Transverse colon (tissue), 4 donors: ENCODE measurements at places on chromosomes 2 and 18.

GRCh38 chr2:98903767-98904485 is 32.1 kb downstream of the CRACDL start:
- no peak for DNase-seq

- DNase-seq = no peak
Measured at GRCh38 chr2:126756125-126756524, 100.2 kb downstream of the GYPC start.

DNA sequence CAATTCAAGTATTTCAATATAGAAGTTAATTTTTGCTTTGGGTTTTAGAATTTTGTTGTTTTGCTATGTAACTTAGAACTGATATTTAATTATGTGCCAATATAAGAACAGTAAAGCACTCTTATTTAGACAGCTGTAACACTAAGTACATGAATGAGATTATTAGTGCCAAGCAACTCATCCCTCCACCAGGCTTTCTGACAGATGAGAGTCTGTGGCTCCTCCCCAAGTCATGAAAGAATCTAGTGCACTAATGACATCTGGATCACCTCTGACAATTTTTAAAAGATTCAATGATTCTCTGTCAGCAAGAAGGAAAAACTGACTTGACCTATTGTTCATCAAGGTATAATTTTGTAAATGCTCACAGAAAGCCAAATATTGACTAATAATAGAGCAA is 67.8 kb downstream of the TMEFF2 start:
- DNase-seq = no peak

- no peak for DNase-seq
Measured at GRCh38 chr2:18998491-18998890, 359.9 kb downstream of the OSR1 start.

GRCh38 chr2:222733846-222734702 is 62.6 kb downstream of the MOGAT1 start:
- DNase-seq = no peak

GRCh38 chr2:97715951-97716694 is 2.7 kb downstream of the ZAP70 start:
- DNase-seq = no peak

- no peak for DNase-seq
Measured at GRCh38 chr2:9757501-9758264, 85.6 kb upstream of the TAF1B start.

DNA sequence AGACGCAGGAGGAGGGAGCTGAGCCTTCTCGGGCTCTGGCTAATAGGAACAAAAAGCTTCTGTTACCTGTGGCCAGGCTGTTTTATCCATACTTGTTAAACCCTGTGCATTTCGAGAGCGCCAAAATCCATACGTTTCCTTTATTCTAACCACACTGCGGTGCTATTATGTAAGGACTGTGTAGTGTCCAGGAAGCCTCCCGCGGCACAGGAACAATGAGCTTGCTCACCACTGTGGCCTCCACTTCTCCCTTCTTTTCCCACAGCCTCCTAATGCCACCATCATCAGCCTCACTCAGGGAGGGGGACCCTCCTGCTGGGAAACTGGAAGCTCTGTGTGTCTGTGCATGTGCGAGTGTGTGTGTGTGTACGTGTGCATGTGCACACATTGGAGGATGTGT is 268.5 kb downstream of the HAUS1 start:
- no peak for DNase-seq

DNA sequence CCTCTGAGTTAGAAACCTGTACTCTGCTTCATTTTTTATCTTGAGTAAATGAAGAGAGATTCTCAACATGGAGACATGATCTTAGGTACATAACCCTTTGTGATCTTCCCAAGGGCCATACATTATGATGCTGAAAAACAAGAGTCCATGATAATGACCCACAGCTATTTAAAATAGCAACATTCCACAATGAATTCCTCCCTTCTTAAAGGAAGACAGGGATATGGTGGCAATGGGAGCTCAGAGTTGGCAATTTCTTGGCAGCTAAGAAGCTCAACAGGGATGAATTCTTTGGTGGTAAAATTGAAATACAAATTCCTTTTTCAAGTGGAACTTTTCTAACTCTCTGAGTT is 638.5 kb downstream of the CNTNAP5 start:
- no peak for DNase-seq

GRCh38 chr18:11432360-11432811 is 177.0 kb upstream of the SLC35G4 start:
- no peak for DNase-seq

- DNase-seq = peak; percentile 38
Measured at GRCh38 chr2:231563378-231563961, 29.2 kb upstream of the TEX44 start.

GRCh38 chr2:8098476-8099266 is 583.2 kb upstream of the ID2 start:
- DNase-seq = no peak

DNA sequence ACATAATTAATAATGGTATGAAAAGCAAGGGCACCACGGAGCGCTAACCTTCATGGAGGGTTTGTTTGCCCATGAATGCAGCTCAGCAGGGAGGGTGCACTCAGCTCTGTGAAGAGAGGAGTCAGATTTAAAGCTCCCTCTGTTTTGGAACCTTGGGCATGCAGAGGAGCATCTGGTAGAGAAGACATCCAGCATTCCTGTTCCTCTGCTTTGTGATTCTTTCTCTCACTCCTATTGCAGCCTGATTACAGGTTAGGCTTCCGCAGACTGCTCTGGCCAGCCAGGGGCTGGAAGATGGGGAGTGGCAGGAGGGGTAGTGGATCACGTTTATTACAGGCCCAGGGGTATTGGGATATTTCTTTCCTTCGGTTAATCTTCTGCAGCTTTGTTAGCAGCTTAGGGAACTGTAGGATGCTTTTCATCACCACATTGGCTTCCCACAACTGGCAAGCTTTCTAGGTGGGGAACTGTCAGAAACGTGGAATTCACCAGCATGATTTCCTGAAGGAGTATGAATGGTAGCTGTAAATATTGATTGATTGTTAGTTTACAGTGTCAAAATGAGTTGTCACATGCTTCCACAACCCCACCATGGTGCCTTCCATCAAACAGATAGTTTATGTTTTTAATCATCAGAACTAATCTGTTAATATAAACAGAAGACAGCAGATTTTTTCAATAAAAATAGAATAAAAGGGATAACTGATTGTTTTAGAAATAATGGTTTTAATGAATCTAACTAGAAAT is 201.1 kb downstream of the VAPA start:
- no peak for DNase-seq
